Stimulated activated CD4-positive, alpha-beta T cell treated with anti-CD3 and anti-CD28 coated beads, Interleukin-4, amount 100 ng/mL, for 48 hours (primary cell): ENCODE measurements at places on chromosomes 6 and 20.

DNA sequence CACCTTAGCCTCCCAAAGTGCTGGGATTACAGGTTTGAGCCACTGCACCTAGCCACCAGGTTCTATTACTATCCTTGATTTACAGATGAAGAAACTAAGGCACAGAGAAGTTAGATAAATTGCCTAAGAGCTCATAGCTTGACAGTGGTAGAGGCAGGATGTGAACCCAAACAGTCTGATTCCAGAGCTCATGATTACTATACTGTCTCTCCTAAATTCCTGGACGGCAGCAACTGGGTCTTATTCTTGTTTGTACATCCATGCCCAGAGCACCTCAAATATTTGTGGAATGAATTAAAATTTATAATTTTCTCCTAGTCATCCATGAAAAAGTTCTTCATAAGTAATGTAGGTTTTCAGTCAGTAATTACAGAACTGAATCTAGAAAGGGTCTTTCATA lies 15.1 kb downstream of the PDSS2 start:
- no peak for DNase-seq

DNA sequence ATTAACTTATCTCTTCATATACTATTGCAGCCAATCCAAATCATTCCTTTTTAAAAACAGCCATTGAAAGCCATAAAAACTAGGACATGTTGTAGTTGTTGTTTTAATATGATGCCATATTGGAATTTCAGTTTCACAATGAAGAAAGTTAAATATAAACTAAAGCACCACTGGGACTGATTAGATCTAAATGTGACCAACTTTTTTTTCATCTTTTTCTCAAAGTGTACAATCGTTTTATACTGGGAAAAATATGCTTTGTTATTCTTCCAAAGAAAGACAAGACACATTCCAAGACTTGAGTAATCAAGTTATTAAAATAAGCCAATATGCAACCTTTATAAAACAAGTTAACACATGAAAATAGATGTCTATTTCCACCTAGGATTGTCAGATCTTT lies 68.5 kb downstream of the THEMIS start:
- no peak for DNase-seq

DNA sequence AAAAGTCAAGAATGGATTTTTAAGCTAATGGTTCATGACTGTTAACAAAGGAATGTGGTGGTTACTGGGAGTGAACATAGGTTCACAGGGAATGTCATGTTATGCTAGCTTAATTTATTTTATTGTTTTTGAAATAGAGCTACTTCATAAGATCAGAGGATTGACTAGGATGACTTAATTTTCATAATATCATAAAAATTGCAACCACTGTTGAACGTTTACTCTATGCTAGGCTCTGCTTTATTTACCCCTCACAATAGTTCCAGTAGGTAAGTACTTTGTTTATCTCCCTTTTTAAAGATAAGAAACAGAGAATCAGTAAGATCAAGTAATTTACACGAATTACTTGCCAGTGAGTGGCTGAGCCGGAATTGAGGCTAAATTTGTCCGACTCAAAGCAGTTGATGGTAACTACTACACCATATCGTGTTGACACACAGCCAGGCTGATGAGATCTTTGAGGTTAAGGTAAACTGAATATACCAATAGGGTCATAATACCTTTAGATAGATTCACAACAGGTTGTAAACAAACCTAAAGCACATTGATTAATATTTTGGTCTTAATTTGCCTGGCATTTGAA lies 194.6 kb upstream of the CITED2 start:
- no peak for DNase-seq

DNA sequence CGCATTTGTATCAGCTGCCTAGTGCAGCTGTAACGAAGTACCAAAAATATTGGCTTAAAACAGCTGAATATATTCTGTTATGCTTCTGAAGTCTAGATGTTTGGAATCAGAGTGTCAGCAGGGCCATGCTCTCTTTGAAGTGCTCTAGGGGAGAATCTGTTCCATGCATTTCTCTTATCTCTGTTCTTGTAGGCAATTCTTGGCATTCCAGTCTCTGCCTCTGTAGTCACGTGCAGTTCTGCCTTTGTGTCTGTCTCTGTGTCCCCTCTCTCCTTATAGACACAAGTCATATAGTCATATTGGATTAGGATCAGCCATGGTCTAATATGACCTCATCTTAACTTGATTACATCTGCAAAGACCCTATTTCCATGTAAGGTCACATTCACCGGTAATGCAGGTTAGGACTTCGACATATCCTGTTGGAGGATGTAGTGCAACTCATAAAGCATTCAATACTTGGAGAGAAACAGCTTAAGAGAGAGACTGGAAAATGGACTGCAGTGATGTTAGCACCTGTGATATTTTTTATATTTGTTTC lies 18.6 kb downstream of the FAM83B start:
- no peak for DNase-seq

DNA sequence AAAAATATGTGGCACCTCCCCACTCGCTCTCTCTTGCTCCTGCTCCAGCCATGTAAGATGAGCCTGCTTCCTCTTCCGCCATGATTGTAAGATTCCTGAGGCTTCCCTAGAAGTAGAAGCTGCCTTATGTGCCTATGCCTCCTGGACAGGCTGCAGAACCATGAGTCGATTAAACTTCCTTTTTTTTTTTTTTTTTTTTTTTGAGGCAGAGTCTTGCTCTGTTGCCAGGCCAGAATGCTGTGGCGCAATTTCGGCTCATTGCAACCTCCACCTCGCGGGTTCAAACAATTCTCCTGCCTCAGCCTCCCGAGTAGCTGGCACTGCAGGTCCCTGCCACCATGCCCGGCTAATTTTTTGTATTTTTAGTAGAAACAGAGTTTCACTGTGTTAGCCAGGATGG lies 112.5 kb downstream of the FAM217A start:
- no peak for DNase-seq

- no peak for DNase-seq
These were observed 92.8 kb upstream of the EPB41L1 start for GRCh38 chr20:36061754-36062153.

GRCh38 chr6:6039946-6040509 lies 33.3 kb upstream of the NRN1 start:
- DNase-seq = no peak

GRCh38 chr6:63816982-63817436 lies 181.4 kb downstream of the PHF3 start:
- DNase-seq = no peak

- DNase-seq = no peak
These were observed 715.6 kb downstream of the QKI start for GRCh38 chr6:164130151-164130550.

GRCh38 chr6:24710519-24711303 lies 8.2 kb downstream of the C6orf62 start:
- no peak for DNase-seq

DNA sequence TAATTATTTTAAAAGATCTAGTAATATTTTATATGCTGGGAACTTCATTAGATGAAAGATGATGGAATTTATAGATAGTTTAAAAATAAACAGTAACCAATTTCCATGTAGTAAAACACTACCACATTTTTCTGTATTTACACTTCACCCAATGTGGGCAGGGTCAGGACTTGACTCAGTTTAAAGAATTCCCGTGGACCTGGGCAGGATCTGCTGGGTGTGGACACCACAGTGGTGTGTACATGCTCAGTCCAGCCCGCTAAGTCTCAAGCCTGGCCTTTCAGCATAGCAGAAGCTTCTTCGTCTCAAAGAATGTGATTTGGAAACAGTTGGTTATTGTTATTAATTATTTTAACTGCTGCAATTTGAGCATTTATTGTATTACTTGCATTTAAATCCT lies 364.2 kb downstream of the SYNE1 start:
- no peak for DNase-seq

DNA sequence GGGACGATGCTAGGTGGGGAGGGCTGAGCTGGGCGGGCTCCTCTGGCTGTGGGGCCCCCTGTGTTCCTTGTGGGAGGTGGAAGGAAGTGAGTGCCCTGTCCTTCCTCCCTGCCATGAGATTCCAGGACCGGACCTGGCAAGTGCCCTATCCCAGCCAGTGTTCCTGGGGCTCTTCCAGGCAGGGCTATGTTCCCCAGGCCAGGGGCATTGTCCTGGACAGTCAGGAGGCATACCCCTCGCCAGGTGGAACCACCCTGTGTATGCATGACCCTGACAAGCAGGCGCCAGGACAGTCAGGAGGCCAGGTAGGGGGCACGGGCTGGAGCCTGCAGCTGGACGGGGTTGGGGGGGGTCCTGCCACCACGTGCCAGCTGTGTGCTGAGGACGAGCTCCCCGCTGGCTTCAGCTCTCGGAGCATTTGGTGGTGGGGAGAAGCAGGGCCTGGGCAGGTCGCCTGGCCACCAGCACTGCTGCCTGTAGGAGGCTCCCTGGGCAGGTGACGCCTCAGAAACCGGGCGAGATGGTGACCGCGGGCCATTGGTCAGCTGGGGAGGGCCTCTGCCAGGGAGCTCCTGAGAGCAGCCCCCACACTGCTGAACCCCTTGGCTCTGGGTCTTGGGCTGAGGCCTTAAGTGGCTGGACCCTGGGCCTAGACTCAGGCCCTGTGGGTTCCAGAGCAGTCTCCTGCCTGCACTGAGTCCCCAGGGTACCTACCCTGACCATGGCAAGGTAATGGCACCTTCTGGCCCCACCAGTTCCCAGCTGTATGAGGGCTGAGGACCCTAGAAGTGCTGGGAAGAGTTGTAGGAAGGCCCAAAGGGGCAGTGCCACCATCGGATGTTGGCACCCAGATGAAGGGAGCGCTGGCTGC lies 694 bp downstream of the SLC17A9 start:
- DNase-seq = no peak

GRCh38 chr6:154882107-154882506 lies 113.0 kb upstream of the TIAM2 start:
- no peak for DNase-seq

DNA sequence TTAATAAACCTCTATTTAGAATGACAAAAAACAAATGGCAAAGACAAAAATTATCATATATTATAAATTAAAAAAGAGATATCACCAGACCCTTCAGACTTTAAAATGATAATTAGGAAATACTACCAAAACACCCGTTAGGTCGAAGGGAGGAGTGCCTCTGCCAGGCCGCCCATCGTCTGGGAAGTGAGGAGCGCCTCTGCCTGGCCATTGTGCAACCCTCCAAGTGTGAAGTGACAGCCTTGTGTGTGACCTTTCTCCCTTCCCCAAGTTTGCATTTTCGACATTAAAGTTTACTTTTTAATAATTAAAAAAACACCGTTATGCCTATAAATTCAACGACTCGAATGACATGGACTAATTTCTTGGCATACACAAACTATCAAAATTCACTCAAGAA lies 64.5 kb upstream of the TASP1 start:
- DNase-seq = no peak

GRCh38 chr6:161017766-161018564 lies 26.4 kb downstream of the MAP3K4 start:
- DNase-seq = no peak
